ENCODE measurements at places on chromosomes 6 and 20. TPM values are rescaled to one million over a fixed set of nuclear protein-coding genes. Genes with fewer than 3 reads are reported as not detected.

GRCh38 chr6:109343518-109343917 is 38.7 kb downstream of the CD164 start:
- DNase-seq, result no peak

- DNase-seq, result no peak
Observed at GRCh38 chr20:13515796-13516558, 122.8 kb downstream of the TASP1 start.

GRCh38 chr6:53984163-53984562 is 127.1 kb upstream of the MLIP start:
- no peak for DNase-seq

DNA sequence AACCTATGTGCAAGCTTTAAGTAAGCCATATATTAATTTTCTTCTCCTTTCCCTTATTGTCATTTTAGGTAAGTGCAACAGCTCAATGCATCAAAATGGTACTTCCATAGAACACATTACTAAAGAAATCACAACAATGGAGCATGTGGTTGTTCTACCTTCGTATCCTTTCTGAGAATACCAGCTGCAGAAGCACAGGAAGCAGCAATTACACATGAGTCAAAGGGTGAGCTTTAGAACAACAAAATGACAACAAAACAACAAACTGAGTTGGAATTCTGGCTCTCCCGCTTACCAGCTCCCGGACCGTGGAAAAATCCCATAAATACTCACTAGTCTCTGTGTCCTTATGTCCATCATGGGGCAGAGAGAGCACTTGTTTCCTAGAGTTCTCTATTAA is 108.9 kb downstream of the BCAS1 start:
- no peak for DNase-seq

DNA sequence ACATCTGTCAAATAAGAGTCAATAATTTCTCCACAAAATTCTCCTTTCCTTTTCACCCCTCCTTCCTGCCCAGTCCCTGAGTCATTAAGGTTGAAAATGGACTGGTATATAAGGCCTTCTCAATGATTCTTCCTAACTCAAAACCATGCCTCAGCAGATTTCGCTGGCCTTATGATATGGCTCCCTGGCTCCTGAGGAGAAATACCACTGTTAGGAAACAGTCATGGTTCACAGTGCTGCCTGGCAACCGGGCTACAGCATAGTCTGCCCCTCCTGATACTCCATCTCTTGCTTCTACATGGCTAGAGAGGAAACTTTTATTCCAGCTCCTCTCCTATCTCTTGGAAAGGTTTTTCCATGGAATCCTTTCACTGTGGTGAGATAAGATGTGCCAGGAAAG is 4.7 kb downstream of the UBE2J1 start:
- no peak for DNase-seq

DNA sequence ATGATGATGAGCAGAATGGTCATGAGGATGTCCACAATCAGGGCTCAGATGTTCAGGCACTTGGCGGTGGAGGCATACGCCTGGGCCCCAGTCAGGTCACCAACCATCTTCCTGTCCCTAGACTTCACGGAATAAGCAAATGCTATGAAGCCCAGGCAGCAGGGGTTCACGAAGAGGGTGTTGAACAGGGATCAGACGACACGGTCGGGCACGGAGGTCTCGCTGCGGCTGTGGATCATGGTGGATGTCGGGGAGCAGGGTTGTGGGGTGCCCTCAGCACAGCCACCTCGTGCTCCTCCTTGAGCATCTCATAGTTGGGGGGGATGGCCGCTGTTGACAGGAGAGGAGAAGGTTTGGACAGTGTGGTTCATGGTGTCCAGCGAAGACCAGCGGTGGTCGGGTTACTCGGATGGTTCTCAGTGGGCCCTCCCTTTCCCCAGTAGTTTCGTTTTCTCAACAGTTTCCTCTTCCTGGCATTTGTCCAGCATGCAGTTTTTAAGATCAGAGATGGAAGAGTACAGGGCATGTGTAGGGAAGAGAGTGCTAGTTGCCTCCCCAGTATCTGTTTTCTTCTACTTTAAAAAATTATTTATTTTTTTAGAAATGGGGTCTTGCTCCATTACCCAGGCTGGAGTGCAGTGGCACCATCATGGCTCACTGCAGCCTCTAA is 20.3 kb upstream of the SPDEF start:
- DNase-seq, result peak; percentile 34

DNA sequence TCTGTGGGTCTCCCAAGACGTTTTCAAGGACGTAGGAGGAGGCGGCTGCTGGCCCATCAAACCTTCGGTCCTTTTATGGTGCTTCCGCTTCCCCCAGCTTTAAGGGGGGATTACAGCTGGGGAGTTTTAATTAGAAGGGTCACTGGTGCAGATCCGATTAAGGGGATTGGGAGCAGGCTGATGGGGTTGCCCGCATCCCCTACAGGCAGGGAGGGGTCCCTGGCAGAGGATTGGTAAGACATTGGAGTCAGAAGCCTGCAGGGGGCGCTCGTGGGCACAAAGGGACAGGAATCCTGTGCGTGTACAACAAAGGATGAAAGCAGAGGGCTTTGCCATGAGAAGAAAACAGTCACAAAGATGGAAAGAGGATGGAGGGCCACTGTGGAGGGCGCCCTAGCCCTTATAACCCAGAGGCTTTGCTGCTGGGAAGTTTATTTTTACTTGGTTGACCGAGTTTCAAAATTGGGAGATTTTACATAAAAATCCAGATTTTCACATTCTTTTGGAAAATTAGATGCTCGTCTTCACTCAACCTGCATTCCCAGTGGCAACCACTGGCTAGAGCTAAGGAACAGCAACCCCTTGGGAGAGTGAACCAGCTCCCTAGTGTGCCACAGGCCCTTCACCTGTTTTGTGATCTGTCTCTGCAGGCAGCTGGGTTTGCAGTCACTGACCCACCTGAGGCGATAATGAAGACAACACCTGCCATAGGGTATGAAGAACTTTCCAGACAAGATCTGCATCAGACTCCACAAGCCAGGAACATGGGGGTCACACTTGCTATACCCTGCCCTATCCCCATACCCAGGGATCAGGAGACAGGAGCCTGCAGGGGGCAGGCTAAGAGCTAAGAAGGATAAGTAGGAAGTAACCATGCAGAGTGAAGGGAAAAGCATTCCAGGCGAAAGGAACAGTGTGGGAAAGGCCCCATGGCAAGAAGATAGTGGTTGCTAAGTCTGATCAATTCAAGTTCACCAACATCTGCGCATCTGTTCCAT is 97.7 kb downstream of the KCNB1 start:
- peak; percentile 56 for DNase-seq

DNA sequence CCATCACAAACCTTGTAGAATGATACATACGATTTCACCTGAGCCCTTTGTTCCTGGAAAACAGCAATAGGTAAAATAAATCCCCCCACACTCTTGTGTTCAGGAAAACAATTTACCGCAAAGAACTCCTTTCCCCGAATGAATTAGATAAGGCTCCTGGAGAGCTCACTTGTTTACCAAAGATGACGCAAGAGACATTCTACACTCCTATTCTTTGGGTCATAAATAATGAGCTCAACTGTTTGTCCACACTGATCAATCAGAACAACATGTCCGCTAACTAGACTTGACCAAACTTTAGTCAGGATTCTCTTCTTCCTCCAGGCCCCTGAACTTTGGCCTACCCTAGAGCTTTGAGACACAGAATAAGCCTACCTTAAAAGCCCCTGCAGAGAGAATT is 271.9 kb upstream of the OPRM1 start:
- DNase-seq, result no peak

DNA sequence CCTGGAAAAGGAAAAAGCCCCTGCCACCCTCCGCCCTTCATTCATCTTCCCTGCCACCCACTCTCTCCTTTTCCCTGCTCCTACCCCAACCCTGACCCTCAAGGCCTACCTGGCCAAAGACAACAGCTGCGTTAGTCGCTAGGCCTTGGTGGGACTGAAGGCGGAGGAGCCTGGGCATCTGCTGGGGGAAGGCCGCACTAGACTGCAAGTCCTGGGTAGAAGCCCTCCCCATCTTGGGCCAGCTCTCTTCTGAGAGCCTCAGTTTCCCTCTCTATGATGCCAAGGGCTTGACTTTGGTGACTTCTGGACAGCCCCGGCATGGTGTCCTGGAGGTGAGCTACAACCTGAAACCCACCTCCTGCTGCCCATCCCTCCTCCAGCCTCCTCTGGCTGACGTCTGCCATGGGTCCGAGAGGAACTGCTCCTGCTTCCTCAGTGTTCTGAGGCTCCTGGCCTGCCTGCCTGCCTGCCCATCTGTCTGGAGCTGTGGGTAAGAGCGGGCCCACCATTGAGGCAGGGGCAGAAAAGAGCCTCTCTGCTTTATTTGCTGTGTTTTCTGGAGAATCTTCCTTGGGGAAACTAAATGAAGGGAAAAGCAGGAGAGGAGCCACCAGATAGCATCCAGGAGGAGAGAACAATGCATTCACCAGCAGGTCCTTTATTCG is 7.5 kb upstream of the FOXC1 start:
- DNase-seq, result no peak

DNA sequence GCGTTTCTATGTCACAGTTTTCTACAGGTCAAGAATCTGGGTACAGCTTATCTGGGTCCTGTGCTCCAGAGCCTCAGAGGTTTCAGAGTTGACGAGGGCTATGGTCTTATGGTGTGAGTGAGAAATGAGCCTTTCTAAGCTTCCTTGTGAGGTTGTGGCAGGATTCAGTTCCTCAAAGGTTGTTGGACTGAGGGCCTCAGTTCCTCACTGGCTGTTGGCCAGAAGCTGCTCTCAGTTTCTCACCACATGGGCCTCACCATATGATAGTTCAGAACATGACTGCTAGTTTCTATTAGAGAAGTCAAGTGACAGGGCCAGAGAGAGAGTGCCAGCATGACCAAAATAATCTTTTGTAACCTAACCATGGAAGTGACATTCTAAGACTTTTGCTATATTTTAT is 96.1 kb downstream of the NUS1 start:
- DNase-seq, result peak; percentile 9

The SPATS1 gene
- polyA plus RNA-seq, result not detected

The CST2 gene
- polyA plus RNA-seq, result not detected

The GPR63 gene
- 3.7 TPM for polyA plus RNA-seq

Measured in muscle of leg (tissue), 16 donors.